Kasumi-1 (cell line): ENCODE measurements at places on chromosomes 3 and 15.

GRCh38 chr3:135215516-135215915, 420.5 kb downstream of the EPHB1 start:
- DNase-seq: no peak

GRCh38 chr3:49653621-49654020, 20.5 kb upstream of the APEH start:
- DNase-seq: no peak

- DNase-seq: no peak
Observed at GRCh38 chr15:93126599-93126998, 37.6 kb upstream of the RGMA start.

GRCh38 chr3:69011096-69011730, 2.3 kb downstream of the EOGT start:
- no peak for DNase-seq

- no peak for DNase-seq
Observed at GRCh38 chr3:131315162-131315561, 66.4 kb upstream of the NUDT16 start.

DNA sequence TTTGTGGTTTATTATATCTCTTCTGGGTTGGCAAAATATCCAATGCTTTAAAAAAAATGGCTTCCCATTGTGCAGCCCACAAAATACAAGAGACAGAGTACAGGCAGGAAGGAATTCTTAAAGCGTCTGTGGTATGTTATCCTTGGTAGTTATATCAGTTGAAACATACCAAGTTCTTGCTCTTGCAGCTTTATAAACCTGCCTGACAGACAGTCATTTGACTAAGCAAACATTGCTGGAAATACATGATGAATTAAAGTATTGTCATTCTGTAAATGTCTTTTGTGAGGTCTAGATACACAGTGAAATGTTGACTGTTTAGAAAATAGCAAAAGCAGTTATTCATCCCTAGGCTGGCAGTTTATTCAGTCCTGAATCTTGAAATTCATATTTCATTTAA, 44.8 kb upstream of the MAP3K13 start:
- DNase-seq: no peak

GRCh38 chr3:129449279-129450115, 9.5 kb downstream of the IFT122 start:
- DNase-seq: no peak

- DNase-seq: no peak
Observed at GRCh38 chr3:98977520-98977919, 76.0 kb upstream of the DCBLD2 start.

GRCh38 chr3:136343446-136343845, 93.3 kb downstream of the PCCB start:
- DNase-seq: no peak

DNA sequence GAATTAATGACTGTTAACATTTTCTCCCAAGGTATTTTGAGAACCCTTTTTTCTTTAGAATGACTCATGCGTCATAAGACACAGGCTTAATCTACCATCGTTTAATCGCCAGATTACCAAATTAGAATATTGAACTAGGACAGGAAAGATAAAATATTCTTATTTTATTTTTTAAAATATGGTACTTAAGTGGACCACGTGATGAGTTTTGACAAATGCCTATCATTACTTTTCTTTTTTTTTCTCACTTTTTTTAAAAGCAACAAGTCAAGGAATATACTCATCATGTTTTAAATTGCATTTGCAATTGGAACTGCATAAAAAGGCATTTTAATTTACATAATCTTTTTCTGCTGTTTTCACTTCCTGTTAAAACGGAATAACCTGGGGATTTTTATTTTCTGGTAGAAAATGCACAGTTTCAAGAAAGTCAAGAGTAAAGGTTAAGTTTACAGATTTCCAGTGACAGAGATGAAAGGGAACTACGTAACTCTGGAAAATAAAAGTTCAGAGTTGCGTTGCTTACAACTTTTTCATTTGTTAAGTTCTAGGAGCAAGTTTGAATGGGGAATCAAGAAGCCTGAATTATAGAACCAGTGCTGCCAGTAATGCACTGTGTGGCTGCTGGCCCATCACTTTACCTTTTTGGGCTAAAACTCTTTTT, 23.6 kb downstream of the SIAH2 start:
- no peak for DNase-seq

DNA sequence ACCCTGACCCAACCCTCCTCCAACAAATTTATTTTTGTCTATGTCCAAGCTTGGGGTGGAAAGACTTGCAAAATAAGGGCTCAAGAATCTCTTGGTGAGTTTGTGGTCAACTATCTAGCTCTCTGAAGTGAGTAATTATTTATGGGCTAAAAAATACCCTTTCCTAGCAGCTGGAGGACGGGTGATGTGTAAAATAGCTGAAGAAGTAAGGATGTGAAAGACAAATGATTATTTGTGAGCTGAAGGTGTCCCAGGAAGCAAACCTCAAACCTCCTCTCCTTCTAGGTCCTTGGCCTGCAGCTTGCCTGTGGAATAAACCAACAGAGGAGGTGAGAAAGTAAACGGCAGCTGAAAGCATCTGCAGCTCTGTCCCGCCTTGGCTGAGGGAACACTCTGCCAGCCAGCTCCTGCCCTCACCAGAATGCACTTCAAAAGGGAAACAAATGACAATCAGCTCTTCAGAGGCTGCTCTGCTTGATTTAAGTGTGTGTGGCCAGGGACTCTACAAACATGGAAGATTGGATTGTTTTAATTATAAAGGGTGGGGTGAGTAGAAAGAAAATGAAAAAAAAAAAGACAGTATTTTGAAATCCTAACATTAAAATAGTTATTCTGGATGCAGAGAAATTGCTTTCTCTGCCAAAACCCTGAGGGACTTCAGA, 60.3 kb downstream of the TM4SF4 start:
- no peak for DNase-seq

DNA sequence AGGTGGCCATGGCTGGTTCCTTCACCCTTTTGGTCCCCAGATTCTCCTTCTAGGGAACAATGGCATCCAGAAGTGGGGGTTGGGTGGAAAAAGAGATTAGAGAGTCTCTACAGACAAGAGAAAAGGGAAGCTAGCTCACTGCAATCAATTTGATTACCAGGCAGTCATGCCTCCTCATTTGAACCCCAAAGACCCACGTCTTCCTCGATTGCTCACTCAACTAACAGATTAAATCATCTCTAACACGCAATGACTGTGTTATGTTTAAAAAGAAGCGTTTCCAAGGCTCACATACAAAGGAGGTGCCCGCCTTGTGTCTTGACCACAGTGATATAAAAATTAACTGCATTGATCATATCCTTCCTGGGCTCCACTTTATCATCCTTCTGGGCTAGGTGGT, 57.6 kb downstream of the BHLHE40 start:
- peak; percentile 10 for DNase-seq

DNA sequence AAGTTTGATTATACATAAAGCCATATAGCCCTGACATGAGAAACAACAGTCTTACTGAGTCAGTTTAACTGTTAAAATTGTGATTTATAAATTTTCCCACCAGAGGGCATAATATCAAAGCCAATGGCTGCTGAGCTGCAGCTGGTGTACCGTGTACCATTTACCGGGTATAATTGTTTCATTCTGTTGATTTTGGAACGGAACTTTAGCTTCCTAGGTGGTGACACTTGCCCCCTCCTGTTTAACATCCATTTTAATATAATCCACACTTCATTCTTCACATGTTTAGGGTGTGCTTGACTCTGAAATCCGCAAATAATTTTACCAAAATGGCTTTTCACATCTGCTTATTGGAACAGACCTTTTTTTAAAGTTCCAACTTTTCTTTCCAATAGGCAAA, 72.8 kb downstream of the SLC9A9 start:
- peak; percentile 45 for DNase-seq

GRCh38 chr15:73965758-73966113, 26.4 kb downstream of the STOML1 start:
- DNase-seq: peak; percentile 15

DNA sequence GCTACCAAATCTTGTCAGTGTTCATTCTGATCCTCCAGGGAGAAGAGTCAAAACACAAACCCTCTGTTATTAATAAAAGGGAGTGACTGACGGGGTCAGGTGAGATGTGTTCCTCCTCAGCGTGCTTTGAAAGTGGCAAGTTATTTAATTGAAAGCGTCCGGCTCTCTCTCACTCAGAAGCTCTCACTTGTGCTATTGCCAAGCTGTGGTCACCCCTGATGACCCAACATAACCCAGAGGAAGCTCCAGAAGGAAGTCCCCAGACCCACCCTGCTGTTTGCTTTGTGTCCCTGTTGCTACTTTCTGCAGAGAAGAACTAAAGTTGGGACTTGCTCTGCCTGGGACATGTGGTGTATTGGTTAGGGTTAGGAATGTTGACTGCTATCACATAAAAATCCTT, 235.6 kb downstream of the EDEM1 start:
- DNase-seq: no peak

DNA sequence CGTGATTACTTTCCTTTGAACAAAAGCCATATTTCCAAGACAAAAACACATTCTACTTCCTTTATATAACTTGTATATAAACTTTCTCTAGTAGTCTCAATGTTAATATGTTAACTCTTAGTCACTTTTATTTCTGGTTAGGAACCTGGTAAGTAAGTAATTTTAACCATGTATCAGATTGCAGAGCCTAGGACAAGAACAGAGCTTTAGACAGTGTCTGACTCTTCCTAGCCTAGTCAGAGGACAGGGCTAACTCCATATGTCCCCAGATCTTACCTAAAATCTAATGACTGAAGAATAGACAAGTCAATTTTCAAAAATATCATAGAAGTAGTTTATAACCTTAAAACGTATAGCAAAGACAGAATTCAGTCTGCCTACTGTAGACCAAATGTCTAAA, 8.3 kb downstream of the LEKR1 start:
- DNase-seq: no peak

DNA sequence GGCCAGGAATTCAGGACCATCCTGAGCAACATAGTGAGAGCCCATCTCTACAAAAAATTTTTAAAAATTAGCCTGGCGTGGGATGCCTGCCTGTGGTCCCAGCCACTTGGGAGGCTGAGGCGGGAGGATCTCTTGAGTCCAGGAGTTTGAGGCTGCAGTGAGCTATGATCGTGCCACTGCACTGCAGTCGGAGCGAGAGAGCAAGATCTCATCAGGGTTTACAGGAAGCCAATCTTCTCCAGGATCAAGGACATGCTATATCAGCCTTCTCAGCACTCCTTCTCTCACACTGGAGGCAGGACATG, 451 bp upstream of the STOML1 start:
- DNase-seq: no peak

DNA sequence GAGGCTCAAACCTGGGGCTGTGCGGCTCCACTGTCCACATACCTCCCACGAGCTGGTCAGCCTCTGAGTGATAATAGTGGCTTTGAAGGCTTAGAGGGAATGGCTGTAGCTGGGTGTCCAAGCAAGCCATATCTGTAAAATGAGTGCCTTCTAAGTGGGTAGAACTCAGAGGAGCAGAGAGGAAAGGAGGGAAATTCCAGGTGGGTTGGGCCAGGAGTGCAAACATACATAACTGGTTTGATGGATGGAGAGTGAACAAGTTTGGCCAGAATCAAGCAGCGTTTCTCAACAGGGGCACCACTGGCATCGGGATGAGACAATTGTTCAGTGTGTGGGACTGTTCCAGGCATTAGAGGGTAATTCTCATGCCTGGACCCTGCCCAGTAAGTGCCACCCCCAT, 91.1 kb downstream of the ASB7 start:
- DNase-seq: no peak

GRCh38 chr3:65080432-65080831, 392.6 kb upstream of the ADAMTS9 start:
- DNase-seq: no peak

DNA sequence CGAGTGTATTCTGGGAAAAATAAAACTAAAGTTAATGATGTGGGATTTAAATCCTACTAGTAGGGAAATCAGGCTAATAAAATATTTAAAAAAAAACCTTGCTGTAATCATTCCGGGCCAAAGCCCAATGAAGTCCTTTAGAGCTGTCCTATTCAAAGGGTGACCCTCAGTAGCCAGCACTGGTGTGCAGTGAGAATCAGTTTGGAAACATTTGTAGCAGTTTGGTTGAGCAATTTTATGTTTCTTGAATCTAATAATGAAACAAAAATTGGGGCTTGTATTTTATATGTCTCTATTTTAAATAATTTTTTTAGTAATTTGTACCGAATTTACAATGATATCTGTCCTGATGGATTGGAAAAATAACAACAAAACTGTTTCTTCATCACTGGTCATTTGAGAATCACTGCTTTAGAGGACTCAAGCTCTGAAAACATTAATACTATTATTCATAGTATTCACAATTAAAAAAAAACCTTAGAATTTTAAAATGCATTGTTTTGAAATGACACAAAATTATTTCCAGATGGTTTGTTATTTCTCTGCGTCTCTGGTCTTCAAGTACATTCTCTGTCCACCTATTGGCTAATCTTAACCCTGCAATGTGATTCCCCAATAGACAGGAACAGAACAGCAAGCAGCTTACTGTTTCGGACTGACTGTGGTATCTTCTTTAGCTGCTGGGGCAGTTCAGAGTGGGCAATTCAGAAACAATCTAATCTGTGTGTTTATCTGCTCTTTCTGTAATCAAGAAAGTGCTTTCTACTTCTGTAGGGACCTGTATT, 71.2 kb downstream of the OTOL1 start:
- no peak for DNase-seq
